Neuronal stem cell (in vitro differentiated cells): ENCODE measurements at places on chromosomes 7 and 10.

GRCh38 chr7:116610721-116611120 is 61.3 kb upstream of the MET start:
- no peak overlapping the region for H3K4me3 ChIP-seq
- no peaks in the 10 kb centered on the region for H3K27me3 ChIP-seq
- no peaks in the 10 kb centered on the region for H3K36me3 ChIP-seq
- DNase-seq = no peak
- no peak overlapping the region for H3K27ac ChIP-seq
- peaks cover 4% of the 10 kb centered on the region for H3K4me1 ChIP-seq

GRCh38 chr10:117327262-117327661 is 48.0 kb downstream of the PDZD8 start:
- no peaks in the 10 kb centered on the region for H3K4me1 ChIP-seq
- no peak for DNase-seq
- no peak overlapping the region for H3K27ac ChIP-seq
- peaks cover 2% of the 10 kb centered on the region for H3K36me3 ChIP-seq
- no peaks in the 10 kb centered on the region for H3K27me3 ChIP-seq

DNA sequence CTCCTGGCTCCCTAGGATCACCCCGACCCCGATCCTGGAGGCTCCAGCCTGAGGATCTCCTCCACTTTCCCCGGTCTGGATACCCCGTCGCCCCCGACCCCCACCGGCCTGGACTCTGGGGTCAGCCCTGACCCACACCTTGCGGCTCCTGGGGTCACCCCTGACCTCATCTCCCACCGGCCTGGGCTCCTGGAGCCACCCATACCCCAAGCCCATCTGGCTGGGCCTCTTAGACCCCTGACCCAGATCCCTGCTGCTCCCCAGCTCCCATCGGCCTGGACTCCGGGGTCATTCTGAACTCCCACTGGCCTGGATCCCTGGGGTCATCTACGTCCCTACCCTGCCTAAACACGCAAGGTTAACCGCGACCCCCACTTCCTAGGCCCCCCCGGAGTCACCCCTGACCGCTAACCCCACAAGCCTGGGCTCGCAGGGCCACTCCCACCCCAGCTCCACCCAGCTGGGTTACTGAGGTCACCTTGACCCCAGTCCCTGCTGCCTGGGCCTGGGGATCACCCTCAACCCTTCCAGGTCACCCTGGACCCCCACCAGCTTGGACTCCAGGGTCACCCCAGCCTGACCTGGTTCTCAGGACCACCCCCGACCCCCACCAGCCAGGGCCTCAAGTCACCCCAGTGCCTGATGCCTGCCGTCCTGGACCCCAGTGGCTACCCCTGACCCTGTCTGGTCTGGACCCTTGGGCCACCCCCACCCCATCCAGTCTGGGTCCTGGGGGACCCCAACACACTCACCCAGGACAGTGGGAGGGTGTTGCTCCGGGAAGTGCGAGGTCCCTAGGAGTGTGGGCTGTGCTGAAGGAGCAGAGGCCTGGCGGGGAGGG is 1.2 kb downstream of the FOXK1 start:
- no peak for DNase-seq
- peaks cover 9% of the 10 kb centered on the region for H3K4me1 ChIP-seq
- H3K36me3 ChIP-seq = peaks cover 20% of the 10 kb centered on the region
- H3K27ac ChIP-seq = no peak overlapping the region
- no peaks in the 10 kb centered on the region for H3K27me3 ChIP-seq

DNA sequence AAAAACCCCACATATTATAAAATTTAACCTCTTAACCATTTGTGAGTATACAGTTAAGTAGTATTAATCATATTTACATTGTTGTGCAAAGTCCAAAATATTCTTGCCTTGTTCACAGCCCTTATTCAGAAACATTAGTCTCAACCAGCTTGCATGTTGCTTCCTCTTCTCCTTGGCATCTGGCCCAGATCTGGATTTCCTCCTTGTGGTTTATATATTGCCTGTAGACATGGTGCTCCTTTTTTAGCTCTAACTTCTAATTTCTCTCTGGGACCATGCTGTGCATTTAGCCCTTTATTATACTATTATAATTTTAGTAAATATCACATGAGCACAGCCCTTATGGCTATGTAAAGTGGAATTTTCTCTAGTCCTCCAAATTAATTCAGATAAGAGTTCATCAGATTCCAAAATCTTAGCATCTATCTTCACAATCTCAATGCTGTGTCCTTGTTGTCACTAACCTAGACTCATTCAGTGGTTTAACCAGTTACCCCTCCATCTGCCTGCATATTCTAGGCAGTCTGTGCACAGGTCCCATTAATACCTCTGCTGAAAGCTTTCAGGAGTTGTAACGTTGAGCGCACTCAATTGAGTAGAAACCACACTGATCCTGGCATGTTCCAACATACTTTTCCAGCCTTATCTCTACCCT is 7.9 kb downstream of the CPED1 start:
- H3K36me3 ChIP-seq = no peaks in the 10 kb centered on the region
- no peak overlapping the region for H3K4me3 ChIP-seq
- H3K27me3 ChIP-seq = peaks cover 4% of the 10 kb centered on the region
- no peak overlapping the region for H3K27ac ChIP-seq
- DNase-seq = no peak
- no peaks in the 10 kb centered on the region for H3K4me1 ChIP-seq

- no peaks in the 10 kb centered on the region for H3K27me3 ChIP-seq
- H3K36me3 ChIP-seq = peaks cover 4% of the 10 kb centered on the region
- H3K4me1 ChIP-seq = no peaks in the 10 kb centered on the region
- no peak for DNase-seq
- H3K4me3 ChIP-seq = no peak overlapping the region
- no peak overlapping the region for H3K27ac ChIP-seq
These were observed 71.7 kb downstream of the SH3PXD2A start for GRCh38 chr10:103783681-103784080.

DNA sequence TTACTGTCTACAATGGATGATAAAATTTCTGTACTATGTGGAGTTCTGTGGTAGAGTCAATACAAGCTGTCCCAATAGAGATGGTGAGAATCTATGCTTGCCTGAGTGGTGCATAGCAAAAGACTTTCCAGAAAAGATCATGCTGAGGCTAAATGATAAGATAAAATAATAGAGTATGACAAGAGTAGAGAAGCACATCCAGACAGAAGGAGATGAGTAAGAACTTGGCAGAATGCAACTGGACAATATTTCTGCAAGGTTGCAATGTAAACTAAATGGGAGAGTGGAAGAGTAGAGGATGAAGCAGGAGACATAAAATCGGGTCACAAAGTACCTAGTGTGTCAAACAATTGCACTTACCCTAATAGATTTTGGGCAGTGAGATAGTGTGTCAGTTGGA is 347.6 kb downstream of the MDFIC start:
- H3K4me3 ChIP-seq = no peak overlapping the region
- no peak overlapping the region for H3K27ac ChIP-seq
- no peak for DNase-seq
- H3K27me3 ChIP-seq = no peaks in the 10 kb centered on the region
- no peaks in the 10 kb centered on the region for H3K36me3 ChIP-seq

DNA sequence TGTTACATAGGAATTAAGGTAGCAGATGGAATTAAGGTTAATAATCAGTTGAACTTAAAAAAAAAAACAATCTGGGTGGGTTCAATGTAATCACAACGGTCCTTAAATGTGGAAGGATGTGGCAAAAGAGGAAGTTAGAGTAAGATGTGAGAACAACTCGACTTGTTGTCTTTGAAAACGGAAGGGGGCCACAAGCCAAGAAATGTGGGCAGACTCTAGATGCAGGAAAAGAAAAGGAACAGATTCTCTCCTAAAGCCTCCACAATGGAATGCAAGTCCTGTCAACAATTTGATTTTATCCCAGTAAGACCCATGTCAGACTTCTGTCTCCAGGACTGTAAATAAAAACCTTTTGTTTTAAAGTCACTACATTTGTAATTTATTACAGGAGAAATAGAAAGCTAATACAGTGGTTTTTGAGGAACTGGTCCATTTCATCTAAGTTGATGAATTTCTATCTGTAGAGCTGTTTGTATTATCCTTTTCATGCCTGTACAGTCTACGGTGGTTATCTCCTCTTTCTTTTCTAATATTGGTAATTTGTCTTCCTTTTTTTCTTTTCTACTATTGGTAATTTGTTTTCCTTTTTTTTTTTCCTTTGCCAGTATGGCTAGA is 8.6 kb downstream of the MCMBP start:
- no peaks in the 10 kb centered on the region for H3K4me1 ChIP-seq
- DNase-seq = no peak
- no peak overlapping the region for H3K4me3 ChIP-seq
- no peaks in the 10 kb centered on the region for H3K27me3 ChIP-seq
- no peak overlapping the region for H3K27ac ChIP-seq
- H3K36me3 ChIP-seq = peaks cover 2% of the 10 kb centered on the region

GRCh38 chr10:23405540-23405939 is 33.3 kb upstream of the OTUD1 start:
- H3K4me3 ChIP-seq = no peak overlapping the region
- H3K27ac ChIP-seq = no peak overlapping the region
- no peak for DNase-seq

DNA sequence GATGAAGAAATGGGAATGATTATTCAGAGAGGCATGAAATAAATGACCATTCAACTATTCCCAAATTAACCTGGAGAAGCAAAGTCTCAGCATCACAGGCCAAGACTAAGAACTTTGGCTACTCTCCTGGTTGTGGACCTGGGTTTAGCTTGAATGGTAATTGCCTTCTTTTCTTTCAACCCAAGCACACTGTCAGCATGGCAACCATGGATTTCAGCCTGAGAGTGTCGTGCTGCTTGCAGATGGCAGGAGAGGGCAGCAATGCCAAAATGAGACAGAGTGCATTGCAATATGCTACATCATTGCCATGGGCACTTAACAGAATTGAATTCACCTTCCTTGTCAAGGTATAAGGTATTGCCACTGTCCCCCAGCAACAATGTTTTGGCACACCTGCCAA is 767.2 kb downstream of the REEP3 start:
- H3K4me1 ChIP-seq = no peaks in the 10 kb centered on the region
- no peaks in the 10 kb centered on the region for H3K27me3 ChIP-seq
- no peak overlapping the region for H3K4me3 ChIP-seq
- H3K36me3 ChIP-seq = no peaks in the 10 kb centered on the region
- no peak overlapping the region for H3K27ac ChIP-seq

DNA sequence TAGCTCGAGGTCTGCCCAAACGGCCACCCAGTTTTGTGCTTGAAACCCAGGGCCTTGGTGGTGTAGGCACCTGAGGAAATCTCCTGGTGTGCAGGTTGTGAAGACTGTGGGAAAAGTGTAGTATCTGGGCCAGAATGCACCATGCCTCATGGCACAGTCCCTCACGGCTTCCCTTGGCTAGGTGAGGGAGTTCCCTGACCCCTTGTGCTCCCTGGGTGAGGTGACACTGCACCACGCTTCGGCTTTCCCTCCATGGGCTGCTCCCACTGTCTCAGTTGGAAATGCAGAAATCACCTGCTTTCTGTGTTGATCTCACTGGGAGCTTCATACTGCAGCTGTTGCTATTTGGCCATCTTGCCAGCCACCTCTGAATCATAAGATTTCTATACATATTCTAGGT is 62.4 kb upstream of the CDK6 start:
- H3K27me3 ChIP-seq = no peaks in the 10 kb centered on the region
- no peak overlapping the region for H3K27ac ChIP-seq
- no peak for DNase-seq
- no peak overlapping the region for H3K4me3 ChIP-seq
- H3K4me1 ChIP-seq = no peaks in the 10 kb centered on the region

GRCh38 chr7:114414156-114415063 is at the start of gene FOXP2:
Gene FOXP2, plus strand, starts transcription at chr7:114414815. Its CDS starts 11,697 bp downstream, at chr7:114426512.
- peaks cover 29% of the 10 kb centered on the region for H3K4me1 ChIP-seq
- H3K27me3 ChIP-seq = no peaks in the 10 kb centered on the region
- no peak within 1 kb of the TSS for H3K27ac ChIP-seq
- peak within 1 kb of the TSS; percentile 49 for H3K4me3 ChIP-seq
- H3K36me3 ChIP-seq = no peaks in the 10 kb centered on the region

GRCh38 chr10:100874702-100875483 is 37.9 kb upstream of the SLF2 start:
- H3K4me3 ChIP-seq = no peak overlapping the region
- H3K4me1 ChIP-seq = peaks cover 13% of the 10 kb centered on the region
- peak overlapping the region; percentile 13 for H3K27ac ChIP-seq
- no peaks in the 10 kb centered on the region for H3K36me3 ChIP-seq
- H3K27me3 ChIP-seq = peaks cover 59% of the 10 kb centered on the region

GRCh38 chr10:73894245-73894971 is 16.5 kb upstream of the PLAU start:
- no peak overlapping the region for H3K4me3 ChIP-seq
- no peaks in the 10 kb centered on the region for H3K27me3 ChIP-seq
- no peak overlapping the region for H3K27ac ChIP-seq
- DNase-seq = no peak

GRCh38 chr10:73871295-73872189 is 2.8 kb downstream of the CAMK2G start:
- peaks cover 3% of the 10 kb centered on the region for H3K27me3 ChIP-seq
- peaks cover 48% of the 10 kb centered on the region for H3K36me3 ChIP-seq
- H3K27ac ChIP-seq = no peak overlapping the region
- H3K4me3 ChIP-seq = no peak overlapping the region
- DNase-seq = no peak

DNA sequence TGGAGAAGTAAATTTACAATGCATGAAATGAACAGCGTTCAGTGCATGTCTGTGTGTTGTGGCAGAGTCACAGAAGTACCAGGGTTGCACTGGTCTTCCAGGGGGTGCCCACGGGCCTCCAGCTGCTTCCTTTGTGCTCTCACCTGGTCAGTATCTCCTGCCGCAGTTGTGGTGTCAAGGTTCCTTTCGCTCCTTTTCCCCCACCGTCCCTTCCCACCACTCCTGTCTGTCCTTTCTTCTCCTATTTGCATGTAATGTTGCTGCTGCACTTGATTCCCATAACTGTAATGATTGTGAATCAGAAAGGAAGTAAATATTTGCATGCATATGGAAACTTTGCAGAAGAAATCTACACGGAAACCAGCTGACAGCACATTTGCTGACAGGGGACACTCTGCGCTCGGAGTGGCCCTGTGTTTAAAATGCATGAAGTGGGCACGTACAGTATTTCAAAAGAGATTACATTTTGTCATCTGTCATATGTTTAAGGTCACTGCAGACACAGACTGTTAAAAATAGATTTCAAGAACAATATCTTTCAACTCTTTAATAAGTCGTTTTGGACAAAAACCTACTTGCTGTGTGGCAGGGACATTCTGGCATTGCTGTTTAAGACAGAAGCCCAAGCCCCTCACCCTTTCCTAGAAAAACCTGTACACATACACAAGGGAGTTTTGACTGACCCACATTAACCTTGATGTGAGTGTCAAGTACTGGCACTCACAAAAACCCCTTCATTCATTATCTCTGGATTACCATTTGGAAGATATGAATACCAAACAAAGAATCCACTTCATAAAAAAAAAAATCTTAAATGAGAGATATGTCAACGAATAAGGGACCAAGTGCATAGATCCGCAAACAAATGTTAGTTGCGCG is 336.7 kb upstream of the KLF6 start:
- no peaks in the 10 kb centered on the region for H3K36me3 ChIP-seq
- peaks cover 2% of the 10 kb centered on the region for H3K4me1 ChIP-seq
- no peaks in the 10 kb centered on the region for H3K27me3 ChIP-seq
- H3K4me3 ChIP-seq = no peak overlapping the region
- DNase-seq = no peak
- H3K27ac ChIP-seq = no peak overlapping the region

DNA sequence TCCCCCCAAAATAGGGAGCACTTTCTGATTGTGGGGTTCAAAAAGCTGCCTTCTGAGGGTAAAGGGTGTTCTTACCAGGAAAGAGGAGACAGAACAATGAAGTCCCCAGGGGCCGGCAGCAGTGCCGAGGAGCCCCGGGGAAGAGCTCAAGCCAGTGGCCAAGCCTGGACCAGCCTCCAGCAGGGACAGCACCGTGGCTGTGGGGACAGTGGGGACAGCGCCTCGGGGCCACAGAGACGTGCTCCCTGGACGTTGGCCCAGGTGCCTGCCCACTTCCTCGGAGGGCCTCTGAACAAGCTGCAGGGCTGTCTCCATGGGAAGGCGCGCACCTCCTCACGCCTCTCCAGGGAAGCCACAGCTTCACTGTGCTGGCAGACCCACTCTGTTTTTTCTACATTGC is 312.6 kb downstream of the PTPRN2 start:
- no peaks in the 10 kb centered on the region for H3K27me3 ChIP-seq
- H3K36me3 ChIP-seq = no peaks in the 10 kb centered on the region
- DNase-seq = no peak
